Keratinocyte (primary cell): ENCODE measurements at places on chromosomes 3 and 15. TPM values are rescaled to one million over a fixed set of nuclear protein-coding genes. Genes with fewer than 3 reads are reported as not detected.
A peak's percentile ranks its signal among the peaks of the same experiment; 100 is the strongest.

GRCh38 chr15:23758891-23759290 lies 71.8 kb upstream of the NDN start:
- no peak for DNase-seq
- no peaks in the 10 kb centered on the region for H3K27me3 ChIP-seq
- no peaks in the 10 kb centered on the region for H3K36me3 ChIP-seq
- no peak overlapping the region for H3K4me3 ChIP-seq
- H3K4me1 ChIP-seq, result no peaks in the 10 kb centered on the region

DNA sequence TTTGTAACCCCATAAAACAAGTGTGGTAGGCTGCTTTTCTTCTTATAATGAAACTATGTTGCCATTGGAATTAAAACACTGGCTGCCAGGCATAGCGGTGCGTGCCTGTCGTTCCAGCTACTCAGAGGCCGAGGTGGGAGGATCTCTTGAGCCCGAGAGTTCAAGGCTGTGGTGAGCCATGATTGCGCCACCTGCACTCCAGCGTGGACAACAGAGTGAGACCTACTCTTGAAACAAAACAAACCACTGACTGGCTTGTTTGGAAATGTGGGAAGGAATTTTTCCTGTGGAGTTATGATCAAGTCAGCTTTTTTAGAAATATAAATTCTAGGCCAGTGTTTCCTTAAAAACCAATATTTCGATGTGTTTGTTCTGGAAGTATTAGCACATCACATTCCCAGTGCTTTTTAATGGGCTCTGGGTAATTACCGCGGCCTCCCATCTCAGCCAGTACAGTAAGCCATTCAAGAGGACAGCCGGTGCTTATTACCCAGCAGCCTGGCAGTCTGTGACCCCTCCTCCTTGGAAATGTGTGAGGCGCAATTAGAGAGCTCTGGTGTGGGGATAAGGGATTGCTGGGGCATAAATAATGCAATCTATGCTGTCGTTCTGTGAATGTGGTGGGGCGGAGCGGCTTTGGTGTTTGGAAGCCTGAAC lies 58.3 kb upstream of the TRAK1 start:
- H3K36me3 ChIP-seq, result peaks cover 3% of the 10 kb centered on the region
- DNase-seq, result no peak
- no peak overlapping the region for H3K4me3 ChIP-seq
- peak overlapping the region; percentile 13 for H3K27ac ChIP-seq
- peaks cover 41% of the 10 kb centered on the region for H3K4me1 ChIP-seq

- no peaks in the 10 kb centered on the region for H3K36me3 ChIP-seq
- no peak overlapping the region for H3K4me3 ChIP-seq
- H3K4me1 ChIP-seq, result no peaks in the 10 kb centered on the region
- H3K27ac ChIP-seq, result no peak overlapping the region
- H3K27me3 ChIP-seq, result no peaks in the 10 kb centered on the region
Measured at GRCh38 chr3:34783876-34784275, 855.4 kb upstream of the ARPP21 start.

DNA sequence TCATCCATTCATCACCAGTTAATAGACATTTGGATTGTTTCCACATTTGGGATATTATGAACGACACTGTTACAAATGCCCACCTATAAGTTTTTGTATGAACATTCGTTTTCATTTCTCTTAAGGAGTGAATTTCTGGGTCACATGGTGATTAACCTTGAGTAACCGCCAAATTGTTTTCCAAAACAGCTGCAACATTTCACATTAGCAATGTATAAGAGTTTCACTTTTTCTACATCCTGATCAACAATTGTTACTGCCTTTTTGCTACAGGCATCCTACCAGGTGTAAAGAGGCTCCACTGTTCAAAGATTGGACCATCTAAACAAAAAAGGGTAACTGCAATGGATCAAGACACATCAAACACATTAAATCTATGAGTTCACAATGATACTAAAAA lies 52.0 kb downstream of the CPEB1 start:
- H3K27ac ChIP-seq, result no peak overlapping the region
- no peaks in the 10 kb centered on the region for H3K27me3 ChIP-seq
- H3K4me3 ChIP-seq, result no peak overlapping the region
- no peak for DNase-seq
- H3K4me1 ChIP-seq, result no peaks in the 10 kb centered on the region

- no peak overlapping the region for H3K4me3 ChIP-seq
- peak overlapping the region; percentile 11 for H3K27ac ChIP-seq
- DNase-seq, result no peak
- H3K27me3 ChIP-seq, result no peaks in the 10 kb centered on the region
- no peaks in the 10 kb centered on the region for H3K36me3 ChIP-seq
Measured at GRCh38 chr3:99911433-99911832, 93.8 kb downstream of the CMSS1 start.

- no peaks in the 10 kb centered on the region for H3K4me1 ChIP-seq
- no peak for DNase-seq
- H3K4me3 ChIP-seq, result no peak overlapping the region
- no peak overlapping the region for H3K27ac ChIP-seq
- H3K36me3 ChIP-seq, result no peaks in the 10 kb centered on the region
Measured at GRCh38 chr3:59809016-59809415, 759.2 kb upstream of the CFAP20DC start.

DNA sequence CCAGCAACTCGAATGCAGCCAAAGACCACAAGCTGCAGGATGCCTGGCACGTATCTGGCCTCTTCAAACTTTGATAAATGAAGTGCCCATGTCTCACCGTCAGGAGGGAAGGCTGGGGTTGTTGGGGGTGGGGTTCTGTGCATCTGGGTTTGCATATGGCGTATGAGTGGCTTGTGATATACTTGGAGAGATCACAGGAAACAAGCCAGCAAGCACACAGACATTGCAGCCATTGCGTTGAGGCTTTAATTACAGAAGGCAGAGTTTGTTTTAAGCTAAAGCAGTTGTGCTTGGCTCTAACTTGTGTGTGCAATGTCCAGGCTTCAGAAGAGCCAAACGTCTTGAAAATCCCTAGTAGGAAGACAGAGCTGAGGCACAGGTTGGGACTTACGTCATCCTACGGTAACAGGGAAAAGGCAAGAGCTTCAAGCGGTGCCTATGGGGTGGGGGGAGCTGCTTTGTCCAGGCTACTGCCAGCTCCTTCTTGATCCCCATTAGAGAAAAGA lies 109.2 kb downstream of the ASB7 start:
- H3K27ac ChIP-seq, result peak overlapping the region; percentile 100
- DNase-seq, result no peak
- no peaks in the 10 kb centered on the region for H3K27me3 ChIP-seq
- peaks cover 29% of the 10 kb centered on the region for H3K4me1 ChIP-seq

GRCh38 chr15:82751308-82751707 lies 41.6 kb upstream of the AP3B2 start:
- no peak for DNase-seq
- peaks cover 22% of the 10 kb centered on the region for H3K4me1 ChIP-seq
- peak overlapping the region; percentile 78 for H3K27ac ChIP-seq
- H3K36me3 ChIP-seq, result peaks cover 15% of the 10 kb centered on the region

DNA sequence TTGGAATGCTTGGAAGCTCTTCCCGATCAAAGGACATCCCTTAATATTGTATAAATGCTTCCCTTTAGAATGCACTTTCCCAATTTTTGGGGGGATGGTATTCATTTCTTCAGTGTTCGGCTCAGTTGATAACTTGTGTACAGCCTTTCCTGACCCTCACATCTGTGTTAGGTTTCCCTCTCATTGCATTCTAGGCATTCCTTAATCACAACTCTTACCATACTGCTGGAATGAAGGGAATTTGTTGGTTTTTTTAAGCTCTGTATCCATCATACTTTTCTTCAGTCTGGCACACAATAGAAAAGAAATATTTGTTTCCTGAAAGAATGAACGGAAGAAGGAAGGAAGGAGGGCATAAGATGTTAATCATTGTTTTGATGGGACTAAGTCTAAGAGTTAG lies 119.5 kb downstream of the CHST2 start:
- H3K4me1 ChIP-seq, result no peaks in the 10 kb centered on the region
- no peaks in the 10 kb centered on the region for H3K27me3 ChIP-seq
- no peaks in the 10 kb centered on the region for H3K36me3 ChIP-seq
- H3K27ac ChIP-seq, result no peak overlapping the region
- H3K4me3 ChIP-seq, result no peak overlapping the region

DNA sequence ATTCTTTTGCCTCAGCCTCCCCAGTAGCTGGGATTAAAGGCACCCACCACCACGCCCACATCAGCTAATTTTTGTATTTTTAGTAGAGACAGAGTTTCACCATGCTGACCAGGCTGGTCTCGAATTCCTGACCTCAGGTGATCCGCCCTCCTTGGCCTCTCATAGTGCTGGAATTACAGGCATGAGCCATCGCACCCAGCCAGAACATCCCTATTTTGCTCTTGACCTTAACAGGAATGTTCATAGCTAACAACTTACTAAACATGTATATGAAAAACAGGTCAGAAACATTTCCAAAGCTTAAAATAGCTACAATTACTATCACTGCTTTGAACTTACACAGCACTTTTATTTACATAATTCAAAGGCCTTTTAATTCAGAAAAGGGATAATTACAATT lies 33.7 kb downstream of the UQCC5 start:
- no peaks in the 10 kb centered on the region for H3K27me3 ChIP-seq
- no peak overlapping the region for H3K27ac ChIP-seq
- no peaks in the 10 kb centered on the region for H3K4me1 ChIP-seq
- DNase-seq, result no peak

GRCh38 chr15:88401251-88401995 lies 65.8 kb downstream of the MRPL46 start:
- H3K4me3 ChIP-seq, result no peak overlapping the region
- H3K27ac ChIP-seq, result no peak overlapping the region
- H3K36me3 ChIP-seq, result no peaks in the 10 kb centered on the region
- no peaks in the 10 kb centered on the region for H3K27me3 ChIP-seq
- no peaks in the 10 kb centered on the region for H3K4me1 ChIP-seq
- no peak for DNase-seq

DNA sequence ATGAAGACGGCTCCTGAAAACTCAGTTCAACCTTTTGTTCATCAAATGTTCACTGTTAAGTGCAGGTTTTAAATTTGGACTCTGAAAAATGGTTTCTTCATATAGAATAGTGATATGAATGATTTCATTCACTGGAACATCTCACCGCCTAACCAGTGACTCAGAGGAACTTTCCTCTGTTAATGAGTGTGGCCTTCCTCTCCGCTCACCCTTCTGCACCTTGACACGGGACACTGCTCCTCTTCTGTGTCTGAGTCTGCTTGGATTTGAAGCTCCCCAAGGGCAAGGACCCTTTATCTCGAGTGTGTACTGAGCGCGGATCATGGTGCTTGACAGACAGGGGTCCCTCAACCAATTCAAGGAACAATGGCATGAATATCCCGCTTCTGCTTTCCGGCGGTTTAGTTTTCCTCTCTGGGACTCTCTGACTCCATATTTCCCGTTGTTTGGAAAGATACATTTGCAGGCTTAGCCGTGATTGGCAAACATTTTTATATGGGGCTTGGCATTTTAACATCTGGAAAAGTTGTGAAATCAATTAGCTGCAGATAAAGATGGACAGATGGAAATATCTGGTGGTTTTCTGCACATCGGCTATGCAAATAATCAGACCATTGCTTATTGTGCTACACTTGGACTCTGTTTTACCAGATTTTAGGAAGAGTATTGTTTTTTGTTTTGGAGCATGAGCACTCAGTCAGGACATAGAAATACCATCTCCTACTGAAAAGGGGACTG lies 20.9 kb downstream of the KBTBD8 start:
- H3K4me3 ChIP-seq, result no peak overlapping the region
- H3K36me3 ChIP-seq, result no peaks in the 10 kb centered on the region
- peaks cover 23% of the 10 kb centered on the region for H3K4me1 ChIP-seq
- no peak for DNase-seq
- H3K27ac ChIP-seq, result no peak overlapping the region
- no peaks in the 10 kb centered on the region for H3K27me3 ChIP-seq

- no peaks in the 10 kb centered on the region for H3K27me3 ChIP-seq
- DNase-seq, result no peak
- no peaks in the 10 kb centered on the region for H3K36me3 ChIP-seq
- H3K27ac ChIP-seq, result no peak overlapping the region
- H3K4me1 ChIP-seq, result no peaks in the 10 kb centered on the region
- H3K4me3 ChIP-seq, result no peak overlapping the region
Measured at GRCh38 chr15:65777053-65777452, 15.0 kb downstream of the DENND4A start.

- no peak overlapping the region for H3K27ac ChIP-seq
- DNase-seq, result no peak
Measured at GRCh38 chr3:123039178-123039577, 11.6 kb upstream of the SEMA5B start.

DNA sequence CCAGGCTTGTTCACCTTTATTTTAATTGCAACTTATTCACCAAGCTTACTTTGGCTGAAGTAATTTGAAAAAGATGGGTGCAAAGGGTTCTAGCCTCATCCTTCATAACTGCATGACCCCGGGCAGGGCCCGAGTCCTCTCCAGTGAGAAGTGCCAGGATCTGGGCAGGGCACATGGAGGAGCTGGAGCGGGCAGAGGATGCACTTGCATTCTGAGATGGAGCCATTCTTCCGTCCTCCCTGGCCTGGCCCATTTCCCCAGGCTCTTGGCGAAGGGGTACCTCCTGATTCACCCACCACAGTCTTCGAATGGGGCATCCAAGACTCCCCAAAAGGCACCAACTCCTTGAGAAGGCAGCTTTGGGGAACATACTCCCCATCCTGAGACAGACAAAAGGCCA lies 22.5 kb upstream of the PLXND1 start:
- no peaks in the 10 kb centered on the region for H3K27me3 ChIP-seq
- H3K27ac ChIP-seq, result no peak overlapping the region
- no peaks in the 10 kb centered on the region for H3K36me3 ChIP-seq
- DNase-seq, result no peak
- H3K4me1 ChIP-seq, result peaks cover 26% of the 10 kb centered on the region
- no peak overlapping the region for H3K4me3 ChIP-seq

GRCh38 chr3:174776636-174777035 lies 82.5 kb upstream of the NAALADL2 start:
- H3K36me3 ChIP-seq, result no peaks in the 10 kb centered on the region
- H3K27ac ChIP-seq, result no peak overlapping the region
- no peak overlapping the region for H3K4me3 ChIP-seq
- H3K27me3 ChIP-seq, result no peaks in the 10 kb centered on the region
- H3K4me1 ChIP-seq, result no peaks in the 10 kb centered on the region

DNA sequence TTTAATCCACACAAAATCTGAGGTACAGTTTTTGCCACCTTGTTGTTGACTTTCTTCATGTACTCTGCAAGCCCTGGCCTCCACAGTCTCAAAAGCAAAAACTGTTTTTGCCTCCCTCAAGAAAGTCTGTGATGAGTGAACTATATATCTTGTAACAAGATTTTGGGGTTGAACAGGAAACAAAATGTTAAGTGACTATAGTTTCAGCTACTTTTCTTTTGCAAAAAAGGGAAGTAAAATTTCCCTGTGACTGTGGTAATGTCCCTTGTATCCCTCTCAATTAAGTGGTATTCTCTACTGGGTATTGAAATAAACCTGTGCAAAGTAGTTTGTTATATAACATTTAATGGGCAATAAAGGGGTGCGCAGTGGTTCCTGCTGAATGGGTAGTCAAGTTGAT lies 21.3 kb upstream of the SCAANT1 start:
- no peaks in the 10 kb centered on the region for H3K27me3 ChIP-seq
- no peak overlapping the region for H3K4me3 ChIP-seq
- H3K27ac ChIP-seq, result no peak overlapping the region
- peaks cover 17% of the 10 kb centered on the region for H3K4me1 ChIP-seq
- no peak for DNase-seq
- peaks cover 9% of the 10 kb centered on the region for H3K36me3 ChIP-seq

The PLCB2 gene
- polyA plus RNA-seq, result 0.52 to 1.1 TPM (median 0.73 TPM) in 3 replicates

The LTF gene
- 0.03 TPM in 1 of 3 replicates, not detected in the others for polyA plus RNA-seq

The ACP3 gene
- 0.51 to 1.3 TPM (median 1.0 TPM) in 3 replicates for polyA plus RNA-seq

The FBXL2 gene
- 21.4 to 31.3 TPM (median 25.9 TPM) in 3 replicates for polyA plus RNA-seq

The GOLGA8K gene
- polyA plus RNA-seq, result not detected in 3 replicates

The RPL29 gene
- polyA plus RNA-seq, result 1,648 to 2,317 TPM (median 2,262 TPM) in 3 replicates

The FEZF2 gene
- not detected in 3 replicates for polyA plus RNA-seq

The CAMK1 gene
- 1.1 to 2.4 TPM (median 2.3 TPM) in 3 replicates for polyA plus RNA-seq

The HCN4 gene
- 0.01 TPM in 1 of 3 replicates, not detected in the others for polyA plus RNA-seq

The RNF7 gene
- 91.1 to 105 TPM (median 96.5 TPM) in 3 replicates for polyA plus RNA-seq

The FMN1 gene
- 0.15 to 0.71 TPM (median 0.40 TPM) in 3 replicates for polyA plus RNA-seq
